ENCODE measurements at places on chromosomes 2 and 18. TPM values are rescaled to one million over a fixed set of nuclear protein-coding genes. Genes with fewer than 3 reads are reported as not detected.

DNA sequence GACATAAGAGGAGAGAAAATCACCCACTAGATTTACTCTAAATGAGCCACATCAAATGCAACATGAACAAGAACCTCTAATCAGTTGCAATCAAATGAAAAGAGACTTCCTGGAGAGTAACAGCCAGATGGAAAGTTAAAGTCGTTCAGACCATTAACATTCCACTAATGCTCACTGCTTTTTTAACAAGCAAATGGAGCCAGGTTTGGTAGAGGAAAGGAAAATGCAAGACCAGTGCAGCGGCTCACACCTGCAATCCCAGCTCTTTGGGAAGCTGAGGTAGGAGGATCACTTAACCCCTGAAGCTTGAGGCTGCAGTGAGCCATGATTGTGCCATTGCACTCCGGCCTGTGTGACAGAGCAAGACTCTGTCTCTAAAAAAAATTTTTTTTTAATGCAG, 48.5 kb downstream of the CACNB4 start:
- no peak overlapping the region for H3K27ac ChIP-seq
- H3K4me1 ChIP-seq: no peaks in the 10 kb centered on the region
- no peaks in the 10 kb centered on the region for H3K36me3 ChIP-seq
- no peaks in the 10 kb centered on the region for H3K27me3 ChIP-seq

DNA sequence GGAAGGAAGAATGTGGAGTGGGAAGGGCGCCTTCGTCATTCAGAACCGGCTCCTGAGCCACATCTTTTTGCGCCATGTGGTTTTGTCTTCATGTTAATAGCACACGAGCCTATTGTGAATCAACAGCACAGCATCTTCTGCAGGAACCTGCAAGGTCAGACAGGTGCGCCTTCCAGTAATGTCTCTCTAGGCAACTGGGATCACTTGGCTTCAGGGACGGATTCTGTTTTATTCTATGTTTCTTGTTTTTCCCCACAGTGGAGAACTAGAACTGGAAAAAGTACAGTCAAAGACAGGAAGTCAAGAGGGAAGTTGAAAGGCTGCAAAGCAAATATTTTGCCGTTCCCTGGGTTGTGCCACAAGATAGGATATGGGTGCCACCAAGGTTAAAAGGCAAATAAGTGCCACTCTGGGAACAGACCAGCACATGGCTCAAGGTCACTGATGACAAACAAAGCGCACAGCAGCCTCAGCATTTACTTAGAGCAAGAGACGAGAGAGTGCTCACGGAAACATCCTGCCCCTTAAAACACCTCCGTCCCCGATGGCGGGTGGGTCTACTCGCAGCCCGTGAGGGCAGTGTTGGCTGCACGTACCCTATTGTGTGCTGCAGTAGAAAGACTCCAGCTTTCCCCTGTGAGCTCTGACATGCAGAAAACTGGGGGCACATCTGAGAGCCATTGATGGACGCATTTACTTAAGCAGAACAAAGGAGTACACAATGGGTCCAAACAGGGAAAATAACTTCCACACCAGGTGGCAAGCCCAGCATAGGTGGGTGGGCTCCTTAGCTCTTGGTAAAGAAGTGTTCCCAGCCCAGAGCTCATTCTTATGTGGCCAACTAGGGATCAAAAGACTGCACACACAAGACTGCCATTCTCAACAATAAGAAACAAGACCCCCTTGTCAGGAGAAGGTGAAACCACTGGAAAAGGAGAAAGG, 107.2 kb upstream of the PARD3B start:
- DNase-seq: no peak
- no peaks in the 10 kb centered on the region for H3K27me3 ChIP-seq
- no peak overlapping the region for H3K4me3 ChIP-seq
- no peak overlapping the region for H3K27ac ChIP-seq

DNA sequence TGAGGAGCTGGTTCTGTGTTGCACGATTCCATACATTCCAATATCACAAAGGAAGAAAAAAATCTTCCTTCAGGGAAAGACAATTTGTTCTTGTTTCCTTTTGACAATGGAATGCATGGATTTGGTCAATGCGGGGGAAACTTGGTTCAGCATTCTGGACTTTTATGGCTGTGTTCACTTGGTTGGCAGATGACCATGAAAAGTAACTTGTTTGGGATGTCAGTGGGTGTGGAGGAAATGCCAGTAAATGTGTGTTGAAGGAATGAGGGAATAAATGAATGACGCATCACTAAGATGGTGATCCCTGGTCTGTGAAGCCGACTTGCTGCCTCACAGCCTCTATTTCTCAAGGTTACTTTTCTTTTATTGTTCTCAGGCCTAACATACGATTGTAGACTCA, 53.7 kb downstream of the THUMPD2 start:
- H3K36me3 ChIP-seq: no peaks in the 10 kb centered on the region
- no peaks in the 10 kb centered on the region for H3K27me3 ChIP-seq
- H3K27ac ChIP-seq: no peak overlapping the region
- no peak overlapping the region for H3K4me3 ChIP-seq

DNA sequence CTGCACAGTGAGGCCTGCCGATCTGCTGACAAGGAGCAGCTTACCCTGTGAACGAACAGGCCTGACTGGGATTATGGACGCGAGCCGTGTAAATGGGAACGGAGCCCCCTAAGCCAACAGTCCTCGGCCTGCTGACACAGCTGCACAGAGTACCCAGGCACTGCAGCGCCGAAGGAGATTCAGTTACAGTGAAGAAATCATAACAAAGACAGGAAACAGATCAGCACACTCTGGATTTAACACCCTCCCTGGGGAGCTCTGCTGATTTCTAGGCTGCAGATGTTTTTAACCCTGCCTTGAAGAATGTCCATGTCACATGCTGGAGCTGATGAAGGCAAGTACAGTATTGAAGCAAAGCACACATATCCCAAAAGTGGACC, 43.4 kb downstream of the COLEC12 start:
- DNase-seq: peak; percentile 39
- H3K27ac ChIP-seq: peak overlapping the region; percentile 23
- H3K4me1 ChIP-seq: no peaks in the 10 kb centered on the region
- H3K36me3 ChIP-seq: no peaks in the 10 kb centered on the region
- H3K4me3 ChIP-seq: no peak overlapping the region
- H3K27me3 ChIP-seq: no peaks in the 10 kb centered on the region

DNA sequence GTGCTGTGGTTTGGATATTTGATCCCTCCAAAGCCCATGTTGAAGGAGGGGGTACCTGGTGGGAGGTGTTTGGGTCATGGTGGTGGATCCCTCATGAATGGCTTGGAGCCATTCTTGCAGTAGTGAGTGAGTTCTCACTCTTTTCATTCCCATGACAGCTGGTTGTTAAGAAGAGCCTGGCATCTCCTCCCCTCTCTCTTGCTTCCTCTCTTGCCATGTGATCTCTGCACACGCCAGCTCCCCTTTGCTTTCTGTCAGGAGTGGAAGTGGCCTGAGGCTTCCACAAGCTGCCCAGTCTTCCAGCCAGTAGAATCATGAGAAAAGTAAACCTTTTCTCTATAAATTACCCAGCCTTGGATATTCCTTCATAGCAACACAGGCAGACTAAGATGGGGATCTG, 8.6 kb downstream of the ADD2 start:
- no peaks in the 10 kb centered on the region for H3K27me3 ChIP-seq
- no peak overlapping the region for H3K4me3 ChIP-seq
- H3K27ac ChIP-seq: no peak overlapping the region

The C2orf66 gene
- total RNA-seq: not detected

The POTEI gene
- total RNA-seq: 0.30 TPM

All from ovary (tissue), 10 donors.